Epithelial cell of proximal tubule (primary cell): ENCODE measurements at places on chromosomes 11 and 22.

DNA sequence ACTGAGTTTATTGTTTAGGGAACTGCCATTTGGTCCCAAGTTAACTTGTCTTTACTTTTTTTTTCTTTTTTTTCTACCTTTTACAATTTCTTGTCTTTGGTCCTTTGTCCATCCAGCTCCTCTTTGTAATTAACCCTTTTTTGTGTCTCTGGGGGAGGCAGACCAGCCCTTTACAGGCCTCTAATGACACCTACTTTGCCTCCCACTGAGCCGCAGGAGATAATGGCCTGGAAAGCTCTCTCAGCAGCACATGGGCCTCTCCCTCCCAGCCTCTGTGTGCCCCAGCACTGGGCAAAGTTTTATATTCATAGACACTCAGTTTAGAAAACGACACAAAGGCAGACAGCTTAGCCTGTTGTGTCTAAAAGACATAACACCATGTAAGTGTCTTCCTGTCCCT, 480.4 kb downstream of the SOX6 start:
- no peak for DNase-seq

DNA sequence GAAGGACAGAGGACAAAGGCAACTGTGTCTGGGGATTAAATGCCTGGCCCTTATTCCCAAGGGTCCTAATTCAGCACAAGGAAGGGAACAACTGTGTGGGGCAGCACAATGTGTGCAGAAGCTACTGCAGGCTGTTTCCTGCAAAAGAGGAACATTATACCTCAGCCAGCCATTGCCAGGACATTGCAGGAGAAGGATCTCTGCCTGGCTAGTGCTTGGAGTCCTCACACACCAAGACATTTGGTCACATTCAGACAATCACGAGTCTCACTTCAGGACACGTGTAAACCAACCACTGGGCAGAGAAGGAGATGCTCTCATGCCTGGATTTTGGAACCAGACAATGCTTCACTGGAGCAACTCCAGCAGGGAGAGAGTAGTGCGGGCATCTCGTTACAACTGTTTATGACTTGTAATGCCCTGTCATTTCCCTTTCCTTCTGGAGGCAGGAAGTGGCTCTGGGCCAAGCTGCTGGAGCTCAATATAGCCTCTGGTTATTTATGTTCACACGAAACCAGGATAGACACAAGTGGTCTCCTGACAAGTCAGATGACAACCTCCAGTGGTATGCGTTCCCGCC, 23.9 kb upstream of the ZC3H12C start:
- DNase-seq: no peak

DNA sequence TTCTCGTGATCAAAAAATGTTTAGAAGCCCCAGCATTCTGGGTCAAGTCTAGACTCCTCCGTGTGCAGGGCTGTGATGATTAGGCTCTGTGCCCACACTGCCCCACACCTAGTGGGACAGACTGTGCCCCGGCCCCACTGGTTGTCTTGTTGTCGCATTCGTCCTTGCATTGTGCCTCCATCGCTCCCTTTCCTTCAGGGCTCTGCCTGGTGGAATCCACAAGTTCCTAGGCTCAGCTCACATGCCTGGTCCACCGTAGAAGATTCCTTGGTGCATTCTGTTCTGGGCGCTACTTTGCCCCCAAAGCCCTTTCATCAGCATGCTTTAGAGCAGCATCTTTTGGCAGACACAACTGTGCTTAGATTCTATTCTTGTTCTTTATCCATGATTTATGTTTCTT, 23.5 kb upstream of the THY1 start:
- no peak for DNase-seq

GRCh38 chr11:36088266-36088972, 144.6 kb downstream of the LDLRAD3 start:
- DNase-seq: no peak

- no peak for DNase-seq
Measured at GRCh38 chr11:60161107-60161506, 21.8 kb downstream of the MS4A6A start.

GRCh38 chr22:31750365-31751284, 693 bp upstream of the PRR14L start:
- no peak for DNase-seq

GRCh38 chr11:76602431-76602861, 68.1 kb downstream of the LRRC32 start:
- no peak for DNase-seq

DNA sequence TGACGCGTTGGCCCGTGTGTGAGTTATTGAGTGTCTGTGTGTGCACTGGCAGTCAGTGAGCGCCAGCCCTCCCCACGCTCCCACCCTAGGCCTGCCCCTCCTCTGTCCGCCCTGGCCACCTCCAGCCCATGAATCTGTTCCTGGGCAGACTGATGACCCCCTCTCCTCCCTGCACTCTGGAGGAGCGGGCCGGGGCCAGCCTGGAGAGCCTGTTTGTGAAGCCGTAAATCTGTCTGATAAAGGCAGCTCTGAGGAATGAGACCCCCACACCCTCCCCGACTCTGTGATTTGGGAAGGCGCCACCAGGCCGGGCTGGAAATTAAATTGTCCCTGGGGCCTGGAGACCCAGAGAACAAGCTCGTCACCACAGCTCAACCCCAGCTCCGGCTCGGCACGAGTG, 8.6 kb downstream of the TSSC4 start:
- DNase-seq: no peak

DNA sequence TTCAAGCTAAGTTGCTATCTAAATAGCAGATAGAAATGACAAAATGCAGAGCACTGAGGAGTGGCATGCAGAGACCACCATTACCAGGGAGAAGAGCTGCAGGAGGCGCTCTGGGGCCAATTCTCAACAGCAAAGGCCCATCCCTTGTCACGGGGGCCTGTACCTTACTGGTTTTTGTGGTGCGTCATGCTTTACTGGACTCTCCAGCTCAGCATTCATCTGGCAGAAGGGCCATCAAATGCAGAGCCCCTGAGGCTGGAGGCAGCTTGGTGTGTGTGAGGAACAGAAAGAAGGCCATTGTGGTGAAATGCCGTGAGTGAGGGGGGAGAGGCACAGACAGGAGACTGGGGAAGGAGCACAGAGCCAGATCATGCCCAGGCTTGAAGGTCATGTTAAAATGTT, 56.5 kb upstream of the NAV2 start:
- no peak for DNase-seq

DNA sequence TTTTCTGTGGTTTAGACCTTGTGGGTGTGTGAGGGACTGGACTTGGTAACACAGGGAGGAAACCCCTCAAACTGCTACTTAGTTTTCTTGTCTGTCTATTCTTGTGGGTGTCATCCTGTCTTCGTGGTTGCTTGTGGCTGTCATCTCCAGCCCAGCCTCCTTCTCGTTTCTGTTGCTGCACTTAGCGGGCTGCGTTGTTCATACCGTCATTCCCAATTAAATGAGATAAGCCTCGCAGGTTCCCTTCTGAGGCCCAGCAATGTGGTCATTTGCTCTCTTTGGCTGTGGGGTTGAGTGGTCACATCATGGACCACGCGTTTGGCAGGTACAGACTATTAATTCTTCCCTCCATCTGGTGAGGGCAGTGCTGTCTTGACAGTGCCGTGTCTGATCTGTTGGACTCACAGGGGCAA, 18.8 kb downstream of the PANX1 start:
- DNase-seq: no peak

GRCh38 chr11:95723361-95723942, 66.1 kb downstream of the FAM76B start:
- DNase-seq: no peak

GRCh38 chr11:650482-650881, 13.4 kb downstream of the DRD4 start:
- DNase-seq: no peak

DNA sequence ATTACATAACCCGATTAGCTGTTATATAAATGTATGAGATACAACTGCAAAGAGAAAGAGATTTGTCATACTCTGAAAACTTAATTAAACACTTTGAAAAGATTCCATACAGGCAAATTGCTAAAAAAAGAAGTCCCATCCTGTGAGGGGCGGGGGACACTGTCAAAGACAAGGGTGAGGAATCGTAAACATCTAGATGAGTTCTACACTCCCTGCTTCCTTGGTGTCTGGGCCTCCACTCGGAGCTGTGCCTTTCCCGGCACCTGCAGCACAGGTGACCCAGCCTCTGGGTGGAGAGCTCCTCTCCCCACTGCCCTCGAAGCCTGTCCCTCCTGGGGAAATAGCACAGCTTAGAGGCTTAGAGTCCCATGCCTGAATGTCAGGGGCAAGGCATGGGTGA, 69.2 kb upstream of the CRYBB3 start:
- no peak for DNase-seq
